ENCODE measurements at places on chromosomes 12 and 14.

DNA sequence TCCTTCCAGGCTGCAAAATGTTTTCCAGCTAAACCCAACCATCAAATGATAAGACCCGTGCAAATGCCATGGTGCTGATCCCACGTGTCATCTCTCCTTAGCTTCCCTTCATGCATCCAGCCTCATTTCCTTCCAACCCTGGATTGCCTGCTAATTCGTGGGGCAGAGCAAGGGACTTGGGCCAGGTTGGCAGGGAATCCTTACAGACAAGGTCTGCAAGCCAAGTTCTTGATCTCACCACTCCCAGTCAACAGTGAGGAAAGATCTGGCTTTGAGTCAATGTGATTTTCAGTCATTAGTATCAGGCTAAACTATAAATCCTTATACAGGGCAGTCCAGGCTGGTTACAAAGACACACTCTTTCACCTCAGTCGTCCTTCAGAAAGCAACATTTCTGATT is 150.9 kb downstream of the ANO2 start:
- DNase-seq, result no peak

DNA sequence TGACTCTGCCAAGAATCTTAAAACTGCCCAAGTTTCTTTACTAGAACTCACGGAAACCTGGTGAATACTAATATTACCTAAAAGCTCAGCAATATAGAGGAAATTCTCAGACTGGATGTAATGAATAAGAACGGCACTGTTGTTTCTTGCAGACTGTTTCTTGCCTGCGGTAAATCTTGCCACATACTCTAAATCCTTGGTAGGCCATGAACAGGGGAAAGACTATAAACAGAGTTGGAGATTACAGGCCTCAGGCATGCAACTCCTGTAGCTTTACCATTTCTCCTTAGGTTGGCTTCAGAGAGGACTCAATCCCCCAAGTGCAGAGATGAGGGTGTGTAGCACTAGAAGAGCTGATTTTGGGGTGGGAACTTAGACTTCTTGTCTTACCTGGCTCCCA is 1.1 kb downstream of the ALDH6A1 start:
- no peak for DNase-seq

DNA sequence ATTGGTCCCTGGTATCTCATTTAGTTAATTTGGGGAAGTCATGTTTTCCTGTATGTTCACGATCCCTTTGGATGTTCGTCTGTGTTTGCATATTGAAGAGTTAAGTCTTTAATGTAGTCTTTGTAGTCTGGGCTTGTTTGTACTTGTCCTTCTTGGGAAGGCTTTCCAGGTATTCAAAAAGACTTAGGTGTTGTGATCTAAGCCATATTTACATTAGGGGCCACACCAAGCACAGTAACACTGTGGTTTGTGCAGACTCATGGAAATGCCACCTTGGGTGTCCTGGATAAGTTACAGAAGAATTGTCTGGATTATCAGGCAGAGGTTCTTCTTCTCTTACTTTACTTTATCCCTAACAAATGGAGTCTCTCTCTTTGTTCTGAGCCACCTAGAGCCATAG is 380.3 kb downstream of the CCER1 start:
- no peak for DNase-seq

DNA sequence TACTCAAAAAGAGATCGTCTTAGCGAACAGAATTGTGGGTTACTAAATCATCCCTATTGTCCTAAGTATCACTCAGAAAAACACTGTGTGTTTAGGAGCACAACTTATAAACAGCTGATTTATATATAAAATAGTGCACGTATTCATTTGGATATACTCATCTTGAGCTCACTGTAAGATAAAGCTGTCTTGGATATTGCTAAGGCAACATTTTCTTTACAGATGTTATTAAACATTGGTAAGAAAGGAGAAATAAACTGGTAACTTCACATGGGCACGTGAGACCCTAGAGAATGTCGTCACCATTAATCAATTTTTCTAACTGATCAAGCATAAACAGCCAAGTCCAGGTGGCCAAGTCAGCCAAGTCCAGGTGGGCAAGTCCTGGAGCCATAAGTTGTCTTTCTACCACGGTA is 1.7 kb downstream of the PAWR start:
- DNase-seq, result peak; percentile 72

- no peak for DNase-seq
These were observed 442.6 kb downstream of the DPF3 start for GRCh38 chr14:72451054-72451972.

GRCh38 chr14:93047661-93048060 is 68.1 kb downstream of the ITPK1 start:
- DNase-seq, result no peak

GRCh38 chr12:57850854-57851430 is 4.4 kb upstream of the CTDSP2 start:
- peak; percentile 41 for DNase-seq

GRCh38 chr12:1926251-1926657 is 7.8 kb upstream of the CACNA2D4 start:
- no peak for DNase-seq

DNA sequence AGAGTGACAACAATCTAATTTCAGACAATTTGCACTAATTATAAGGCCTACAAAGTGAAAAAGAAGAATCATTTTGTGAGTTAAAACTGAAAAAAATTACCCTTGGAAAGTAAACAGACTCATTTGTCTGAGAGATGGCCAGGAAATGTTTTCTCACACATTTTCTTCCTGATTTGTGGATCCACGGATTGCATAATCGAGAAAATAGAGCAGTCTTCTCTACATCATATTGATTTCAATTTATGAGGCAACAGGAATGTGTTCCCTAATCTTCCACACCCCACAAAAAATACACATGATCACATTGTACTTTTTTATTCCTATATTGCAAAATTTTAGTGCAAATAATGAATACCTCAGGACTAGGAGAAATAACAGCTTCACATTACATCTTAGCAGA is 160.8 kb downstream of the CCER1 start:
- DNase-seq, result no peak

DNA sequence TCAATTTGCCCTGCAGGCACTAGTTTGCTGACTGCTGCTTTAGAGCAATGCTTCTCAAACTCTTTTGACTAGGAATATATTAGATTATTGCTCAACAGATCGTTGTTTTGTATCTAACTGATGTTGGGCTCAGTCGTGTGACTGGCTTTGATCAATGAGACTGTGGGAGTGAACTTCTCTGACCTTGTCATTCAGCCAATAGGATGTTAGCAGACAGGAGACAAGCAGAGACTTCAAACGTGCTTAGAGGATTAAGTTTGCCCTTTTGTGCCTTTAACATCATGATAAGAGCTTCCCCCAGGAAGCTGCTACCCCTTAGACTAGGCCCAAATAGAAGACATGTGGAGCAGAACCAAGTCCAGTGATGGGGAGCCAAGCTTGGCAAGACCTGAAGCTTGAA is 76.7 kb upstream of the ELK3 start:
- DNase-seq, result no peak

DNA sequence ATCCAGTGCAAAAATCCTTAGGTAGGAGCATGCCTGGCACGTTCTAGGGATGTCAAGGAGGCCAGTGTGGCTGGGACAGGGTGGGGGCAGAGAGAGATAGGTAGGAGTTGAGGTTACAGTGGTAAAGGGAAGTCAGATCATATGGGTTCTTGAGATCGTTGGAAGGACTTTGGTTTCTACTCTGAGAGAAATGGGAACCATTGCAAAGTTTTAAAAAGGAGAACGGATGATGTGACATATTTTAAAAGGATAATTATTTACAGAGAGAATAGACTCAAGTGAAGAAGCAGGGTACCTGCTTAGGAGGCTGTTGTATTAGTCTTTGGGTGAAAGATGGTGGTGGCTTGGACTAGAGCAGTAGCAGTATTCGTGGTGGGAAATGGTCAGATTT is 47.6 kb upstream of the ATP2B1 start:
- no peak for DNase-seq

DNA sequence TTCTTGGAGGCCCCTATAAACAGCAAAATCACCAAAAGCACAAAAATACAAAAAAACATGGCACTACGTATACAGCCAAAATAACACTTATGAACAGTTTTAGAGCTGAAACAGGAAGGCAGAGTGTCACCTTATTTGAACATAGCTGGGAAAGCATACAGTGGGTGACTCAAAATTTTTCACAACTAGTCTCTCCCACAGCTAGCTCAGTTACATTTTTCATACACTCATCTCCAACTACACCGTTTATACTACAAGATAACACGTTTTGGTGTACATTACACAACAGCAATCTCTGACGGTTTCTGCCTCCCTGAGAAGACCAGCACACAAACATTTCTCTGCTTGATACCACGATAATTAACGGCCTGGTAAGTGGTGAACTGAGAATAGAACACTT is 2.9 kb downstream of the RAD52 start:
- no peak for DNase-seq

GRCh38 chr12:99332936-99333591 is 314.5 kb upstream of the GARIN6 start:
- DNase-seq, result no peak

DNA sequence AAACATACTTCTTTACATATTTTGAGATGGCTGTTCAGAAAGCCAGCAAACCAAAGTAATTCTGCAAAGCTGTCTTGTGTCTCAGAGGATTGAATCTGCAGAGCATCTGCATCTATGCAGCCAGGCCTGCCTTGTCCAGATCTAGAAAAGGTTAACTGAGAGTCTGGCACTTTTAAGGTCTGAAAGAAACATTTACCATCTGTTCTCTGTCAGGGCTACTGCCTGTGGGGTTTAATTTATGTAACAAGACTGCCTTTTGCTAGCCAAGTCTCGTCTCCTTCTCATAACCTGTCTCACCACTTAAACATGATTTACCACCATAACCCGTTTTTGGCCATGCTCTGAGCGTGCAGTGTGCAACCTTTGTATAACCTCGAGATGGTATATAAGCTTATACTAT is 194.2 kb downstream of the SYT10 start:
- peak; percentile 1 for DNase-seq

DNA sequence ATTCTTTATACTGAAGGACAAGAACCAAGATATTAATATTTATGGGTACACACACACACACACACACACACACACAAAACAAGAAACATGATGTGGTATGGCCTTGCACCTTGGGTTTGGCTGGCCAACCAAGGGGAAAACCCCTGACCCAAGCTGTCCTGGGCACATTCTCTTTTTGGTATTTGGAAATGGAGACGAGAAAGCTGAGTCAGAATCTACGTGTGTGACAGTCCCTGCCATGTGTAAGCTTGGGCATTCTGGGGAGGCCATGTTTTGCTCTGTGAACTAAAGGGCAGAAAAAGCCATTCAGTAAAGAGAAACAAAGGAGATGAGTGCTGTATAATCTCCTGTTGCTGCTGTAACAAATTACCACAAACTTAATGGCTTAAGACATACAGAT is 35.6 kb downstream of the PTGER2 start:
- no peak for DNase-seq

DNA sequence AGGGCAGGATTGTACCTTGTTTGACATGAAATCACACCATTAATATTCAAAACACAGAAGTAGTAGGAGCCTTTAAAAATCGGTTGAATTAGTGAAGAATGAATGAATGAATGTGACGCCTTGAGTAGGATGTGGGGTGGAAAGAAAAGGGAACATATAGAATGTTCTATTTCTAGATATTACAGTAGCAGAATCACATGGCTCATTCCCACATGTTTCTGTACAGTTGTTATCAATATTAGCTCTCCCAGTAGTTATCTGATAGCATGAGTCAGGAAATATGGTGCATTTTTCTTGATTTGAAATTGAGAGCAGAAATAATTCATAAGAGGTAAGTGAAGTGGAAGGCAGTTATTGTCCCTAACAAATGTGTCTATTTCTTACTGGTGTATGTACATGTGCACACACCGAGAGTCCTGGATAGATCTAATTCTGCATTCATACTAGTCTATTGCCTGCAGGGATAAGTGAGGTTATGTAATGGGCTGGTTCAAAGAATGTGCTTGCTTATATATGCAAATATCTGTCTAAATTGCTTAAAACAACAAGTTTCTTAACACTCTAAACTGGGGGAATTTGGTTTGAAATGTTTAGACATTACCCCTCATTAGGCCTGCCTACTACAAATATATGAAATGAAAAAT is 245.4 kb downstream of the EFCAB11 start:
- no peak for DNase-seq

- DNase-seq, result no peak
These were observed 64.5 kb downstream of the TTC9 start for GRCh38 chr14:70706177-70706576.

DNA sequence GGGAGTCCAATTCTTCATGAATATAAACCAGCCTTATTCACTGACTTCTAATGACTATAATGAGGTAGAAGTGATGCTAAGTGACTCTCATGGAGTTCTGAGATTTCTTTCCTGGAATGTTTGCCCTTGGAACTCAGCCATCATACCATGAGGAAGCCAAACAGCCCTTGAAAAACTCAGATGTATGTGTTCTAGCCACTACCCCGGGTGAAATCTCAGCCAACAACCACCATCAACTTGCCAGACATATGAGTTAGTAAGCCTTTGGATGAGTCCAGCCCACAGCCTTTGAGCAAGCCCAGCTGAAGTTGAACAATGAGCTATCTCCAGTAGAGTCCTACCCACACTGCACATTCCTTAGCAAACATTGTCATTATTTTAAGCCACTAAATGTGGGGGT is 149.5 kb downstream of the SLC6A15 start:
- no peak for DNase-seq

DNA sequence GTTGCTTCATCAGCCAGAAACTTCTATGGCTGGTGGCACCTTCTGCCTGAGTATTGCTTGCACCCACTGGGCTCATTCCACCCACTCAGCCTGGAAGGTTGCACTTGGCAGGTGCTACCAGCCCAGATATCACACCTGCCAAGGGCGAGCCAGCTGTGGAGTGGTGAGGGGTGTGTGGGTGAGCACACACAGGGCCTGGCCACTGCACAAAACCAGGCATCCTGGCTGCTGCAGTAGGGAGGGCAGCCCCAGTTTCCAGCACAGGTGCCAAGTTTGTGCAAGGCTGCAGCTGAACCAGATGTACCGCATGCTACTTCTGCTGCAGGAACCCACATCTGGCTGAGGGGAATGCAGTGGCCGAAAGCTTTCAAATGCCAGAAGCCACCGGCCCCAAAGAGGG is 1147.8 kb downstream of the FSCB start:
- no peak for DNase-seq

GRCh38 chr14:77659831-77660230 is 43.4 kb upstream of the SPTLC2 start:
- DNase-seq, result no peak

GRCh38 chr12:94792693-94793092 is 142.3 kb upstream of the TMCC3 start:
- no peak for DNase-seq

Data from NAMALWA (cell line).